ENCODE measurements at places on chromosomes 1 and 21. TPM values are rescaled to one million over a fixed set of nuclear protein-coding genes. Genes with fewer than 3 reads are reported as not detected.
A peak's percentile ranks its signal among the peaks of the same experiment; 100 is the strongest.

AGMAT gene
- total RNA-seq, result not detected

CLCNKA gene
- 0.55 TPM for total RNA-seq

LCE1B gene
- total RNA-seq, result not detected

GRCh38 chr1:227604446-227604845 is 41.1 kb downstream of the ZNF678 start:
- DNase-seq, result no peak

DNA sequence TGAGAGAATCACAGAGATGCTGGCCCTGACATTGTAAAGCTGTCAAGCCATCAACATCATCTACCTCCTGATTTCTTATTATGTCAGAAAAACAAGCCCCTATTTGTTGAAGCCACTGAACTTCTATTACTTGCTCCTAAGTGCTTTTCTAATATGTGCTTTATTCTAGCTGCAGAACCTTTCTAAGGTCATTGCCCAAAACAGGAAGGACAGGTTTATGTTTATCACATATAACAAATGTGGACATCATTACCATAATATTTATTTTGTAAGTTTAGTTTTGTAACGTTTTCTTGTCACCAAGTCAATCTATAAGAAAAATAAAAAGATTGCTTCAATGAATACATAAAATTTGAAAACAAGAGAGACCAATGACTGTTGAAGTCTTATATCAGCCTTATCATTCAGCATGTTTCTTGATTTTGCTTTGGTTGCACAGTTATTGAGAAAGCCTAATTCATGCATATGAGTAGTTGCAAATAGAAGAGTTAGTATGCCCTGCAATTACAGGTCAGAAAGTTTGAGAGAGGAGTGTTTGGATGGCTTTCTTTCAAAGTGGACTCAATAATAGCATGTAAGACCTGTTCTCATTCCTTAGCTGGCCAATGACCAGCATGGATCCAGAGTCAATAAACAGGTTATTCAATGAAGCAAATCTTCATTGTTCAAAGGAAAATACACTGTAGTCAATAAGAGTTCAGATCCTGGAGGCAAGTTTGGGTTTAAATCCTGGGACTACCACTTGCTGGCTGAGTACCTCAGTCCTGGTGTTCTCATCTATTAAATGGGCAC is 84.1 kb downstream of the MAB21L3 start:
- peak; percentile 36 for DNase-seq

DNA sequence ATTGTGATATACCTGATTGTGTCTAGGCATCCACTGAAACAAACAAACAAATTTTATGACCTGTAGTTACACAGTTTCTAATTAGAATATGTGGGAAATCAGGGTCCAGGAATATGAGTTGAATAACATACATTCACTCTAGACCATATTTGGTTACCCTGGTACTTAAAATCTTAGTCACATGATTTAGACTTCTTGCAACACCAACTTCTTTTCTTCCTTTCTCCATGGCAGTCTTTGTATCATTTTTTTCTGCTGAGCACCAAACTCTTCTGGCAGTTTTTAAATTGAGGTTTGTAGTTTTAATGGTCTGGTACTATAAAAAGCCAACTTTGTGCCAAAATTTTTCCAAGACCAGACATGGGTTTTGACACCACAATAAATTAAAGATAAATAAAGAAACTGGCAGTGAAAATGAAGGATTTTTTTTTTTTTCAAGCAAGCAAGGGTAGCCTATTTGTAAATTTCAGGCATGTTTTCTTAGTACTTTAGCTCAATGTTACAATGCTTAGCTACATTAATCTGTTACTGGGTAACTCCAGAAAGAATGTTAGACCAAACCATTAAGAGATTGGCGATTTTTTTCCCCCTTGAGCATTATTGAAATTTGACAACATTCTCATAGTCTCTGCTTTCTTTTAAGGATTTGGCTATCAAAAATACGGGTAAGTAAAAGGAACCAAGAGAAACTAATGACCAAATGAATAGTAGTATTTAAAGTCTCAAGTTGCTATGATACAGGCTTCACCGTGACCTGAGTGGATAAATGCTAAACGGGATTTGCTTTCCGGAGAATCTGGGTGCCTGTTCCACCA is 108.5 kb downstream of the NFIA start:
- DNase-seq, result no peak

ADAMTS5 gene
- 6.7 TPM for total RNA-seq

All from stomach (tissue), 19 donors.